Suppressor macrophage treated with lipopolysaccharide for 4 hours (primary cell): ENCODE measurements at places on chromosomes 4 and X.

GRCh38 chrX:9088896-9089295 is 55.0 kb upstream of the FAM9B start:
- DNase-seq: peak; percentile 16

DNA sequence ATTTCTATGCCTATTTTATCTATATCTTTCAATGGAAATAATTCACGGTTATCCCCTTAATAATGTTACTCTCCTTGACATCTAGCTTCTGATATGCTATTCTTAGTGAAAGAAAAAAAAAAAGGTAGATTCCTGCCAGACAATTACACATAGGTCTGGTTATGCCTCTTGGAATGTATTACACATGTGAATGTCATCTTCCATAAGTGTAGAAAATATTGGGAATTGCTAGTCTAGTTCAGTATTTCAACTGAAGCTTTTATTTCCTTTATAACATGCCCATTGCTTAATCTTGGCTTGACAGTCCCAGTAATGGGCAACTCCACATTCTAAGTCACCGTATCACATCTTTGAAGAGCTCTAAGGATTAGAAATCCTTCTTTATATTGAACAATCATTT is 25.4 kb upstream of the PPP1R2C start:
- no peak for DNase-seq

DNA sequence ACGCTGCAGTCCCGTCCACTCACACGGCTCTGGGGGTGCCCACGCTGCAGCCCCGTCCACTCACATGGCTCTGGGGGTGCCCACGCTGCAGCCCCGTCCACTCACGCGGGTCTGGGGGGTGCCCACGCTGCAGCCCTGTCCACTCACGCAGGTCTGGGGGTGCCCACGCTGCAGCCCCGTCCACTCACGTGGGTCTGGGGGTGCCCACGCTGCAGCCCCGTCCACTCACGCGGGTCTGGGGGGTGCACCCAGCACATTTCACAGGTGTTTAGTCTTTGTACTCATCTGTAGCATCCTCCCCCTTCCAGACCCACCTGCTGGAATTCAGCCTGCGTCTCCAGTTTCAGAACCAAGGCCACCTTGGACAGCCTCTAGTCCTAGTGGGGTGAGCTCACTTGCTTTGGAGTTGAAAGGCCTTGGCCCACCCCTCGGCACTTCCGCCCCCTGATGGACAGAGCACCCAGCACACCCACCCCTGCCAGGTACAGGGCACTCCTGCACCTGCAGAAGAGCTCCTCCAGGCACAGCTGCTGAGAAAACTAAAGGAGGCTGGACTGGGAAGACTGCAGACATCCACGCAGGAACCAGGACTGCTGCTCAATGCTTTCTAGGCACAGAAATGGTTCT is 73.0 kb downstream of the ABLIM2 start:
- no peak for DNase-seq

DNA sequence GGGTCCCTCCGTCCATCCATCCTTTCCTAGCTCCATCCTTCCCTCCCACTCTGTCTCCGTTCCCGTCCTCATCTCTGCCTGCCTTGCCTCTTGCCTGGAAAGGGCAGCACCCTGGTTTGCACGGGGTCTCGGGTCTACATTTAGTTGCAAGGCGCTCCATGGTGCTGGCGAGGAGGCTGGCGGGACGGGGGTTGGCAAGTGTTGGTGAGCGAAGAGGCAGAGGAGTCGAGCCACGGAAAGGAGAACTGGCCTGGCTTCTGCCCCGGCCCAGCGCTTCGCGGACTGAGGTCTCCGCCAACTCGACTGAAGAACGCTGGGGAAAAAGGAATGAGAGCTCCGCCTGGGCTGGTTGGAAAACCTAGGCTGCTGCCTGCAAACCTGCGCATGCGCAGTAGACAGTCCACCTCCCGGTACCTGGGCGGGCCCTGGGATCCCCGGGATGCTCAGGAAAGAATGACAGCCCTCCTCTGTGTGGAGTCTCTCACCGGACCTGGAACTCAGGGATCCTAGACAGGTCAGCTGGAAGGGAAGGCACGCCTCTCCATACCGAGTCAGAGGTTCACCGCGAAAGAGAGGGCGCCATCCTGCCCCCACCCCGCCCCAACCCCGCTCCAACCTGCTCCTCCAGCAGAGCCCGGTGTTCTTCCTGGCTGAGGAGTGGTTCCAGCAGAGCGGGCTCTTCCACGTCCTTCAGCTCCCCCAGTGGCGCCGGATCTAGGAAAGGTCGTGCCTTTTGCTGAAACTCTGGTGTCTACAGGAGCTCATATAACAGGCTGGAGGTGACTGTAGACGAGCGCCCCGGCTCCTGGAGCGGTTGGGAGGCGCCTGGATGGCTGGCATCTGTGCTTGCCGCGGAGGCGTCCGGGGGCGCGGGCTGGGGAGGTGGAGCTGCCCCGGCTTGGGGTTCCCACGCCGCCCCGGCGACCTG is 6.0 kb downstream of the FRG2 start:
- peak; percentile 19 for DNase-seq

- no peak for DNase-seq
These were observed 2.6 kb upstream of the DTHD1 start for GRCh38 chr4:36278789-36279188.

- DNase-seq: no peak
These were observed 26.3 kb downstream of the CNGA1 start for GRCh38 chr4:47990145-47990544.

DNA sequence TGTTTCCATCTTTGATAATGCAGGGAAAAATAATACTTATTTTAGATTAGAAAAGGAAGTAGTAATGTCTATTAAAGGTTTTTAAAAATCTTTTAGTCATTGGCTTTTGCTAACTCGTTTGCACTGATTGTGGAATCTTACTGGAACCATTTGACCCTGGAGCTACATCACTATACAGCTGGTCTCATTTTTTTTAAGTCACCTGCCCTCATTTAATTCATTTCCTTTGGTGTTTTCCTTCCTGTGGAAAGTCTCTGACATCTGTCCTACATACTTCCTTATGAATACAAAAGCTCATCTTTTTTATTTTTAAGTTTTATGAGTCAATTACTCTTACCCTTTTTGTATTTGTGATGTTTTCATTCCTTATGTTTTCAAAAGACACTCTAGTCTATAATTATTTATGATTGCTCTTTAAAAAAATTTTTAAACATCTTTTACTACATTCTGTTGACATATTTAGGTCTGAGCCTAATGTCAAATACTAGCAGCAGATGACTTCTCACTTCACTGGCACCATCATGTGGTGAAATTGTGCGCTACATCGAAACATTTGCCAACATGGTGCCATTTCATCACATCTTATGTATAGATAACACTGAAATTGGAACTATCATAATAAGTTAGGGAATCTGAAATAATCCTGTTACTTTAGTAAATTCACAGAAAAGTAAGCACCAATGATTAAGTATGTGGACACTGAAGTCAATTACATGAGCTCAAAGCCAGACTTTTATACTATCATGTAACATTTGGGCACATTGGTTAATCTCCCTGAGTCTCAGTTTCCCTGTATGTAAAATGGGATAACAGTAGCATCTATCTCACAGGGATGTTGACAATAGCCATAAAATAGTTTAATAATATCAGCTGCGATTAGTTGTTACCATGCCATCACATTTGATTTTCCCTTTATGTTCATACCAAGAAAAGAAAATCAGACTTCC is 9.4 kb upstream of the MMAA start:
- DNase-seq: peak; percentile 78

DNA sequence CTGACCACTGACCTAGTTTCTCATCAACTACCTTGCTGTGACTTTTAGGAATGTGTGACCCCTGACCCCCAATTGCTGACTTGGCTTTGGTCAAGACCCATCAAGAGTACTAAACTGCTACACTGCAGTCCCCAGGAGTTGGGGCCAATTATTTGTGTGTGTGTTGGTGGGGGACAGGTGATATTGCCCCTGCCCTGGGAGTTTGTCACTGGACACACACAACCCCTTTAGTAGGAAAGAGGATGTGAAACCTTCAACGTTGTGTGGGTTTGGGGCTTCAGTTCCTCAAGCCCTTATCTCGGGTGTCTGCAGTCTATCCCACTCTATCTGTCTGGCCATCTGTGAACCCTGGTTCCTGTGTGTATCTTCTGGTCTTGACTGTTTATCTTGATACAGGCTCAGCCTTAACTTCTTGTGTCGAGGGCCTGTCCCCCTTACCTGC is 6.5 kb downstream of the SASH3 start:
- peak; percentile 52 for DNase-seq

DNA sequence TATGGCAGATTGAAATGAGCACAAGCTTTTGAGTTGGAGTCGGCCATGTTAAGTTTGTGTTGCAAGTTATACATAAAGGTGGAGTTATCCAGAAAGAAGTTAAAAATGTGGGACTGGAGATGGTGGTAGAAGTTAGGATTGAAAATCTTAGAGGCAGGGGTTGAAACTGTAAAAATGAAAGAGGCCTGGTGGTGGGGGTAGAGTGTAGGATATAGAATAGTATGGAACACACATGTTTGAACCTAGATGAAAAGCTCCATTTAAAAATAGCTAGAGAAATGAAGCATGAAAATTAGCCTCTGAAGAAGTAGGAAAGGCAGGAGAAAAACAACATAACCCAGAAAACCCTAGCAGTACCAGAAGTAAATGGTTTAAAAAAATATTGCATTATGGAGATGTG is 131.8 kb upstream of the ENPEP start:
- peak; percentile 3 for DNase-seq

DNA sequence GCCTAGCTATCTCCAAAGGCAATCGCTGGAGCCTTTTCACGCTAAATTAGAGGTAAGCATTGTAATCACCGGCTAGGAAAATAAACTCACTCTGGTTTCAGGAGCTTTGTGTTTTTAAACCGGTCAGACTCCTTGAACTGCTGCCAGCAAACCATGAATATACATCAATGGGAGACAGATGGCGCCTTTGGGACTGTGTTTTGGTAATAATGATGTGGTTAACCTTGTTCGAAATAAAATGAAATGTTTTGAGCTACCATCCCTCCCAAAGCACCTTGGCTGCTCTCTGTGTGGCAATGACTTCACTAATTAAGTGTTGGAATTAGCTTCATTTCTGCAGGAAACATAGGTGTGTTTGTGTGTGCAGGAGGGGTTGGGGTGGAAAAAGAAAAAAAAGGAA is 65.3 kb downstream of the CLNK start:
- no peak for DNase-seq

- DNase-seq: no peak
These were observed 147.2 kb downstream of the RNF150 start for GRCh38 chr4:140986045-140986444.

DNA sequence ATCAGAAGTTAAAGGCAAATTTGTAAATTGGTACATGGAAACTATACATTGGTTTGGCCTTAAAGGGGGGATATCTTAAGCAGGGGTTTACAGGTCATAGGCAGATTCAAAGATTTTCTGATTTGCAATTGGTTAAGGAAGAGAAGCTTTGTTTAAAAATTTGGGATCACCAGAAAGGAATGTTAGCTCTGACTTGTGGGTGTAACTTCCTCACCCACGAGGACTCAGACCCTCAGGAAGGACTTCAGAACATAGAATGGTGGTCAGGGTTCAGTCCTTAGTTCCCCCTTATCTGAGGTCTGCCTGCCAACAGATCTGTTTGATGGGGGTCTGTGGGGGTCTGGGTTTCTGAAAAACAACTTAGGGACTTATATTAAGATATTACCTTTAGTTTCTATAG is 427.4 kb upstream of the DIPK2B start:
- DNase-seq: no peak

DNA sequence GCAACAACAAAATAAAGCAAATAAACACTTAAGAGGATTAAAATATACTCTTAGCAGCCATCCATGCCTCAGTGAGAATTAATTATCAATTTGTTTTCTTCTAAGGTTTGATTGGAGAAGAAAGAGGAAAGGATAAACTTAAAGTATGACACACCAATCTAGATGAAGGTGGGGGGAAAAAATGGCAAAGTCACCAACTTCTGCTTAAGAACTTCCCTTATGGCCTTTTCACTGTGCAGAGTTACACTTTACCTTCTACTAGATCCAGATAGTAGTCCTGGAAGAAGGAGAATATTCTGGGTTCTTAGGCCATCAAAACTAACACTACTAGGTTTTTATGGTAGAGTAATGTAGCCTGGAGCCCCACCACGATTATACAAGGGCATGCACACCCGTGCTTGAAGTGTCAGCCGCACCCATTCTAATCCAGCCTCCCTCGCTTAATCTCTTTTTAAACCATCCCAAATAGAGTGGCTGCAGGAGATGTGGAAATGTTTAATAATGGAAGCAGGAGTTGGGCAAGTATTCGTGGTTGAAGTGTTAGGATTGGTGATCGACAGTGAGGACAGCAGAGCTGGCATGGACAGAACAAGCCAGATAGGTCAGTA is 14.1 kb downstream of the ENPEP start:
- DNase-seq: no peak

- peak; percentile 65 for DNase-seq
These were observed 30.6 kb upstream of the NSUN7 start for GRCh38 chr4:40719008-40719623.

DNA sequence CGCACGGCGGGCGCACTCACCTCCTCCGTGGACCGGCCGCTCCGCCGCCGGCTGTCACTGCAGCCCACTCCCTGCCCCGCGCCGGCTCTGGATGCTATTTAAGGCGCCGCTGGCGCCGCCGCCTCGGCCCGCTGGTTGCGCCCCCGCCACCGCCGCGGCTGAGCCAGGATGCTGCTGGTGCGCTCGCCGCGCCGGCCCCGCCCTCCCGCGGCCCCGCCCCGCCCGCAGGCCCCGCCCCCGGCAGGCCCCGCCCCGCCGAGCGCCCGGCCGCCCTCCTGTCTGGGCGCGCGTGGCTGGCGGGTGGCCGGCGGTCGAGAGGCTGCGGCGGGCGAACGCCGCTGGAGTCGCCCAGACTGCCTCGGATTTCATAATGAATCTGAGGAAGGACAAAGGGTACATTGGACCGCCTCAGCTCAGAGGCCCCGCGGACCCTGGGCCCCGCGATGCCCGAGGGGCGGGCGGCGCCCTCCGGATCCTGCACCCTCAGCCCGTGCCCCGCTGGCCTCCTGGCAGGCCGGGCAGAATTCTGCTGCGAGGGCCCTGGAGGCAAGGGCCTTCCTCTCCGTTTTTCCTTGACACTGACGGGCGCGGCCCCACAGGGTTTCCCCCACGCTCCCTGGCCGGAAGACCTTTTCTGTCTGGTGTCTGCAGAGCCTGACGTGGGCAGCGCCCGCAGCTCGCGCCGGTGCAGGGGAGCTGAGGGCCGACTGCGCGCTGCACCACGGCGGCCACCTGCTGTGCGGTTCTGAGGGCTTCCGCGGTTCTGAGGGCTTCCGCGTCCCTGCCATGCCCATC is at the start of gene ACSL1:
Gene ACSL1 (minus strand): TSS at position 73 of the 795 bp plus-strand sequence. CDS start 22,454 bp downstream, outside the sequence.
- peak; percentile 95 for DNase-seq

DNA sequence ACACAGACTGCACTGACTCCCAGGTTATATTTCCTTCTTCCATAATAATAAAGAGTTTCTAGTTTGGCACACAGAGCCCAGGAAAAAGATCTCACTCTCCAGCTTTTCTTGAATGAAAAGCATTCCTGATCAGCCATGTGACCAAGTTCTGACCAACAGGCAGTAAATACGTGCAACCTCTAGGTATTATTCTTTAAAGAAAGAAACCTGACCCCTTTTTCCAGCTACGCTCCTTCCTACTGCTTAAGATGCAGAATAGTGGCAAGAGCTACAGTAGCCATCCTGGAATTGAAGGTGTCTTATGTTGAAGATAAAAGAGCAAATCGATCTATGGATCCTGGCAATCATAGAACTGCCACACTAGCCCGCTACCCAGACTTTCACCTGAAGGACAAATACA is 76.7 kb downstream of the LRBA start:
- DNase-seq: no peak

- no peak for DNase-seq
These were observed 44.6 kb upstream of the GYPA start for GRCh38 chr4:144185086-144185485.

GRCh38 chr4:4601803-4602369 is 60.0 kb upstream of the STX18 start:
- no peak for DNase-seq

GRCh38 chr4:66430856-66431255 is 760.6 kb upstream of the EPHA5 start:
- no peak for DNase-seq
